ENCODE measurements at places on chromosomes 5 and 9.

GRCh38 chr5:91070761-91071550 is 312.2 kb downstream of the ARRDC3 start:
- no peak for DNase-seq

DNA sequence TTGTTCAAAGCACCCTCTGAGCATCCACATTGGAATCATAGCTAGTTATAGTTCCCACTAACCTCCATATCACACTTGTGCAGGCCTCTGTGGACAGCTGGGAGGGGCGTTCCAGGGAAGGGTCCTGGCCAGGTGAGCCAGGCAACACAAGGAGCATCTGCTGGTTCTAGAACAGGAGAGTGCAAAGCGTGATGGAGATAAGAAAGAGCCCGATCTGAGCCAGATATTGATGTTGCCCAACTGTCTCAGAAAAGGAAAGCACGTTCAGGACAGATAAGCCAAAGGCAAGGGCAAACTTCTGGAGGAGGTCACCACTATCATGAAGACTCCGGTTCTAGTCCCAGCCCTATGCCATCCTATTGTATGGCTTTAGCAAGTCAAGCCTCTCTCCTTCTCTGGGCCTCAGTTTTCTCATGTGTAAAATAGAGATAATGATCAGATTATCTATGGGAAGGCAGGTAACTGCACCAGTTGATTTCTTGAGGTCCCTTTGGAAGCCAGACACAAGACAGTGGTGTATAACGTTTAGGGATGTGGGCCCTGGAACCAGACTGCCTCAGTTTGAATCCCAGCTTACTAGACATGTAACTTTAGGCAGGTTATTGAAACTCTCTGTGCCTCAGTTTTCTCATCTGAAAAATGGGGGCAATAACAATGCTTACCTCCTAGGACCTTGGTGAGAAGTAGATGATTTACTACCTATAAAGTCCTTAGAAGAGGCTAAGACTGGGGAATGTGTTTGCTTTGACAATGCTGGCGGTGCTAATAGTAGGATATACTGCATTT is 19.8 kb downstream of the GABBR2 start:
- no peak for DNase-seq

- no peak for DNase-seq
These were observed 38.6 kb downstream of the CAPSL start for GRCh38 chr5:35899800-35900199.

DNA sequence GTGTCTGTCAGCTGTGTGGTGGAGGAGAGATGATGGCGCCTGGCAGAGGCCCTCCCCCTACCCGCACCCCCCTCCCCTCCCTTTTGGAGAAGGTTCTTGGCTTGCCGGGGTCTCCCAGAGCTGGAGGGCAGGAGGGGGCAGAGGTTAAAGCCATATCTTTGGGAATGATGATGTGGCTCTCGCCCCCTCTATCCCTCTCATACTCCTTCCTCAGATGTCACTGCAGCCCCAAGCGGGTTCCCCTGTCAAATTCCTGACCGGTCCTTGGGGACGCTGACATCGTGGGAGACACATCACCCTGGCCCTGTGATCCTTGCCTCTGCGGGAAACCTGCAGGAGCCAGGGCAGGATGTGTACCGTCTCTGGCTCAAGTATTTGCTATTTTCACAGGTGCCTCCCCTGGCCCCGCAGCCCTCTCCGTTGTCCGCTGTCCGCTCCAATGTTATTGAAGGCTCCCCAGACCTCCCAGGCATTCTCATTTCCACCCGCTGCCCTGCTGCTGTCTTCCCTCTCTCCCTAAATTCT is 109.5 kb downstream of the FOXD1 start:
- no peak for DNase-seq

DNA sequence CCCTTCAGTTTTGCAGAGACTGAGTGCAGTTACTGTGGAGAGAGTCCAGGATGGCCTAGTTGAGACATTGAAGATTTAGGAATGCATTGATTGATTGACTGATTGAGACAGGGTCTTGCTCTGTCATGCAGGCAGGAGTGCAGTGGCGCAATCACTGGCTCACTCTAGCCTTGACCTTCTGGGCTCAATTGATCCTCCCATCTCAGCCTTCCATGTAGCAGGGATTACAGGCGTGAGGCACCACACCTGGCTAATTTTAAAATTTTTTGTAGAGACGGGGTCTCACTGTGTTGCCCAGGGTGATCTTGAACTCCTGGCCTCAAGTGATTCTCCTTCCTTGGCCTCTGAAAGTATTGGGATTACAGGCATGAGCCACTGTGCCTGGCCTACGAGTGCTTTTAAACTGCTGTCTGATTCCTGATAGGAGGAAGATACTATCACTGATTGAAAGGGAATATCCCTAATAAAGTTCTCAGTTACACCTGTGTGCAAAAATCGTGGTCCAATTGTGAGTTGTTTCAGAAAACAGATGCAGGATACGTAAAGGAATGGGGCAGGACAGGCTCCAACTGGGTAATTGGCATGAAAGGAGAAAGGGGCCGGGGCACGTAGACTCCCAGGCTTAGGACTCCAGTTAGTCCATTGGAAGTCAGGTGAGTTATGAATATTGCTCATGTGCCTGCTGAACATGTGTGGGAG is 87.5 kb downstream of the KDM4C start:
- DNase-seq: no peak

DNA sequence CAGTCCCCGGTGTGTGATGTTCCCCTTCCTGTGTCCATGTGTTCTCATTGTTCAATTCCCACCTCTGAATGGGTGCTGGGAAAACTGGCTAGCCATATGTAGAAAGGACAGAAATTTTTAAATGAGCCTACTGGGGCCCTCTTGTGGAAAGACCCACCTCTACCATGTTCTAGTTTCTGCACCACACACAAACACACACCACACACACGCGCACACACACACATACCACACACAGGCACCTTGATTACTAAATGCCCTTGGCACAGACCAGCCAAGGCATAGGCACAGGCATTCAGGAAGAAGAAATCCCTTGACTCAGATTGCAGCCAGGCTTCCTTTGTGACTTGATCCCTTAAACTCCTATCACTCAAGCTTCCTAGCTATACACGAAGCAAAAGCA is 60.5 kb downstream of the SIL1 start:
- peak; percentile 18 for DNase-seq

GRCh38 chr9:97703437-97704344 is 6.6 kb upstream of the XPA start:
- peak; percentile 87 for DNase-seq

GRCh38 chr5:173354645-173355044 is 26.4 kb upstream of the STC2 start:
- DNase-seq: no peak

GRCh38 chr5:116922532-116922931 is 347.9 kb upstream of the SEMA6A start:
- no peak for DNase-seq

DNA sequence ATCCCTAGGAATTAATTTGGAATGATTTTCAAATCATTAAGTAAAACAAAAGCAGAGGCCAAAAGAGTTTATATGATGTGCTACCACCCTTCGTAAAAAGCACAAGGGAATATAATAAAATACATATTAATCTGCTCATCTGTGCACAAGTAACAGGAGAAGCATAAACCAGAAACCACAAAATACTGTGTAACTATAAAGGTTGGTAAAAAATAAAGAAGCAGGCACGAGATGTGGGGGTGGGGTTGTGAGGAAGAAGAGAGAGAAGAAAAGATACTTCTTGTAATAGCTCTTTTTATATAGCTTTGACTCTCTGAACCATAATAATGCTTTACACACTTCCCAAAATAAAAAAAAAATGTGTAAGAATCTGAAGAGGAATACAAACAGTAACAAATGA is 214.9 kb upstream of the EFNA5 start:
- no peak for DNase-seq

DNA sequence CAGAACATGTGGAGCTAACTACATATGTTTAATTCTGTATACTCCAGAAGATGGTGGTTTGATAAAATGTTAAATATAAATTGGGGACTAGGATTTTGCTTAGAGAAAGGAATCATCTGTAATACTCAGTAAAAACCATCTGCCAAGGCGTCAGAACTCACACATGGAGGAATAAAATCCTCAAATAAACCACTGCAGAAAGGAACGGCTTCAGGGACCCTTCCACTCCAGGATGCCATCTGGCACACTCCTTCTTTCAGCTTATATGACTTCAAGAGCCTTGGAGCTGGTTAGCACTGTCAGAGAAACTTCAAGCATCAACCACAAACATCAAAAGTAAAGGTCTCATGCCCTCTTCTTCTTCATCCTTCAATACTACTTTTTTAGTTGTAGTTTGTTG is 360.6 kb downstream of the PLK2 start:
- no peak for DNase-seq

GRCh38 chr5:90161414-90161813 is 248.1 kb downstream of the CETN3 start:
- DNase-seq: peak; percentile 3

GRCh38 chr5:116507051-116507537 is 67.5 kb downstream of the SEMA6A start:
- DNase-seq: no peak

DNA sequence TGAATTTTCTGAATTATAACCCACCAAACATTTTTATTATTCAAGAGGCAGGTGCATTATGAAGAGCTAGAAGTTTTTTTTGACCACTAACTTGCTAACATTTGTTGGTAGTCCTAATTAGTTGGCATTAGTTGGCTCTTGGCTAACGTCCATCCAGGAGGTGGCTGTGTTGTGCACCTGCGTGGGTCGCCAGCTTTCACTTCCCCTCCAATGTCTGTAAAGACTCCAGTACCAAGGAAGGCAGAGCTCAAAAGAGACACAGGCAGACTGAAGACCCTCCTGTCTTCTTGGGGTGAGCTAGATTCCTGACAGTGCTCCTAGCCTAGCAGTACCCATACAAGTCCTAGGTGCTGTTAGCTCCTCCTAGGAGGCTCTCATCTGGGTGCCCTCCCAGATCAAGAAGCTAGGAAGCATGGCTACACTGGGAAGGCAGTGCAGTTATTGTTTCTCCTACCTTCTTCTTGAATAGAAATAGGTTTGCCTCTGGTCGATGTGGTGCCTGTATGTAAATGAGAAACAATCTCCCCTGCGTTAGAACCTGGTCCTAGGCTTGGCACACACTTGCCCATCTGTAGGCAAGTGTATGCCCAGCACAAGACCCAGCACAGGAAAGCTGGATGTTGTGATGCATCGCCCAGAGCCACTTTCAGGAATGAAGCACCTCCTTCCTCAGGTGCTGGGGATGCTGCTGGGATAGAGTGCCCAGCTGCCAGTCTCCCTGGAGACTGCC is 190.9 kb downstream of the ICE1 start:
- no peak for DNase-seq

GRCh38 chr5:146595088-146595487 is 79.1 kb upstream of the GPR151 start:
- no peak for DNase-seq

DNA sequence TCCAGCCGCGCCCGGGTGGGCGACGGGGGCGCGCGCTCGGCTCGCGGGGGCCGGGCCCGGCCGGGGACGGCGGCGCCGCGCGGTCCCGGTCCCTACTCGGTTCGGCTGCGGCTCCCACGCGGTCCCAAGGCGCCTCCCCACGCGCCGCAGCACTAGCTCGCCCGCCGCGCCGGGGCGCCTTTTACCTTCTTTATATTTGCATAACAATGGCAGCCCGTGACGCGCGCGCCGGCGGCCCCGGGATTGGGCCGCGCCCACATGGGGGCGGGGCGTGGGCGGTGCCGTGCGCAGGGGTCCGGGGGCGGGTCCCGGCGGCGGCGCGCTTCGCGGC is at the start of gene NRARP:
TSS of gene NRARP (minus strand) at position 154 of the 331 bp plus-strand sequence. CDS start 343 bp downstream, outside the sequence.
- DNase-seq: peak; percentile 77

DNA sequence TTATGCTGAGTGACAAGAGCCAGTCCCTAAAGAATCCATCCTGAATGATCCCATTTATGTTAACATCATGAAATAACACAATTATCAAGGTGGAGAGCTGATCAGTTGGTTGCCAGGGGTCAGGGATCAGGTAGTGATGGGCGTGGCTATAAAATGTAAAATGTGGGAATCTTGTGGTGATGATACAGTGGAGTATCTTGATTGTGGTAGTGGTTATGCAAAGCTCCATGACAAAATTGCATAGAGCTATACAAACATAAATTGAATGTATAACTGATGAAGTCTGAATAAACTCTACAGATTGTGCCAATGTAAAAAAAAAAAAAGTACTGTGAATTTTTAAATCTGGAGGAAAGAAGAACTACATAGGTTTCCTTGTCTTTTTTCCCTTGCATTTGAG is 104.6 kb upstream of the SPATA31C2 start:
- no peak for DNase-seq

DNA sequence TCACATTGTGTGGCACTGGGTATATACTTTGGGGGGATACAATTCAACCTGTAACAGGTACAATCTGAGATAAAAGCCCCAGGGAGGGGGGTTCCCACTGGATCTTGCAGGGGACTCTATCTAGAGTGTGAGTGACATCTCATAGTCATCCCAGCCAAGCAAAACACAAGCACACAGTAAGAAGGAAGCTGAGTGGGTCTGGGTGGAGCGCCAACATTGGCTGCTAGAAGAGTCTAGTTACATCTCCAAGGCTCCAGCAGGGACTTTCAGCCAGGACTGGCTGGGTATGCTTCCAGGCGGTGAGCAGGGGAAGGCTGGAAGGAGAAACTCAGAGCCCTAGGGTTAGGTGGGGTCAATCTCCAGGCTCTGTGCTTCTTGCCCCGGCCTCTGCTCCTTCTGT is 53.0 kb downstream of the IL31RA start:
- no peak for DNase-seq

DNA sequence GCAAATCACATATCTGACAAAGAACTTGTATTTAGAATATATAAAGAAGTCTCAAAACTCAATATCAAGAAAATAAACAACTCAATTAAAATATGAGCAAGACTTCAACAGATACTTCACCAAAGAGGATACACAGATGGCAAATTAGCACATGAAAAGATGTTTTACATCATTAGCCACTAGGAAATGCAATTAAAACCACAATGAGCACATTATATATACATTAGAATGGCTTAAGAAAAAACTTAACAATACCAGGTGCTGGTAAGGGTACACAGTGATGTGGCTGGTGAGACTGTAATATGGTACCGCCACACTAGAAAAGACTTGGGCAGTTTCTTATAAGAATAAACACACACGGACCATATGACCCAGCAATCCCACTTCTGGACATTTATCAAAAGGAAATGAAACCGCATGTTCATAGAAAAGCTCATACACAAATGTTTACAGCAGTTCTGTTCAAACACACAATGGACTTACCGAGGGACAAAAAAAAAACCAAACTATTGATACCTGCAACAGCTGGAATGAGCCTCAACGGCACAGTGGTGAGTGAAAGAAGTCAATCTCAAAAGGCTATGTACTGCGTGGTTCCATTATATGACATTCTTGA is 27.6 kb downstream of the SEMA4D start:
- DNase-seq: no peak

DNA sequence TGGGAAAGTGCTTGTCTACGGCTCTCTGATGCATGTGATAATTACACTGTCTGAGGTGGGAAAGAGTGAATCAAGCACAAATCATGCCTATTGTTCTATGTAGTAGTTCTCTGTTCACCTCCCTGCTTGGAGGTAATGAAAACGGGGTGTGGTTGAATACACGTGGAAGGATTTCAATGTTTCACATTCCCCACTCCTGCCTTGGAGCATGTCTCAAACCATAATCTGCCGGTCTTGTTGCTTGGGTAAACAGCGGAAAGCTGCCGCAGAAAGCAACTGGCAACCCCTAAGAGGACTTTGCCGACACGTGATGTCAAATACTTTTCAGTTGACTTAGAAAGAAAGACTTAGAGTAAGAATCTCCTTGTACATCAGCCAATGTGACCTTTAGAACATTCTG is 63.5 kb upstream of the MOCS2 start:
- DNase-seq: no peak

GRCh38 chr5:31268686-31269085 is 75.2 kb downstream of the CDH6 start:
- no peak for DNase-seq

Data from EL (cell line).